ENCODE measurements at places on chromosomes 1 and 21.

- DNase-seq: no peak
Measured at GRCh38 chr1:49995734-49996133, 28.0 kb downstream of the AGBL4 start.

DNA sequence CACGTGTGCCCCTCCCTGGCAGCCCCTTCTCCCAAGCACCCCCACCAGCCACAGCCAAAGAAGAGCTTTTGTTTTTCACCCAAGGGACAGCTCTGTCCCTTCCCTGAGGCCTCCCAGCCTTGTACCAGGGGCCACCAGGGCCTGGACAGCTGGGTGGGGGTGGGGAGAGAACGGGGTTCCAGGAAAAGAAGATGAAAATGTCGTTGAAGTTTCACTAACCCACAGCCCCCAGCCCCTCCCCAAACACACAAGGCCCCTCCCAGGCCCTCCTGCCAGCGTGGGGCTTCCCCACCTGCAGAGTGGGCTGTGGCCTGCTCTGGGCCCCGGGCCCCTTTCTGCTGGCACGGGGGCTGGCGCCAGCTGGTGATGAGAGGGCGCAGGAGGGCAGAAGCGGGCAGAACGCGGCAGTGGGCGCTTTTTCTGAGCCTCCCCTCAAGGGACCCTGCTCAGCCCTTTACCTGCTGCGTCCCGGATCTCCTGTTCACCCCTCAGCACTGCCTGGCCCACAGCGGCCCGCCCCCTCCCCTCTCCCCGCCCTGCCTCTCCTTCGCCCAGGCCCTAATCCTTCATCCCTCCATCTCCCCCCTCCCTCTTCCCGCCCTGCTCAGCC lies 5.5 kb upstream of the ANKRD65 start:
- DNase-seq: no peak

- DNase-seq: no peak
Measured at GRCh38 chr1:94235189-94236012, 2.0 kb downstream of the ARHGAP29 start.

DNA sequence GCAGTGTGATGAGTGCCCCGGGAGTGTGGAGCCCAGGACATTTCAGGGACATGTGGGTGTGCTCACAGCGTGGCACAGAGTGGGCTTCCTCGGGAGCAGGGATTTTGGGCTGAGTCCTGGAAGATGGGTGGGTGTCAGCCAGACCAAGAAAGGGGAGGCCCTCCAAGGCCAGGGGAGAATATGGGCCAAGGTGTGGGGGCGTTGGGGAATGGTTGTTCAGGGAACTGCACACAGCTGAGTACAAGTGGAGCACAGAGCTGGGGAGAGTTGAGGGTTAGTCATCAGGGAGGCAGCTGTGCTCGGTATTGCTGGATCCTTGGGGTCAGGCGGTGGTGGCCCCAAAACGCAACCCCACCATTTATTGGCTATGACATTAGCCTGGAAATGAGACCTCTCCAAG lies 5.5 kb downstream of the POGK start:
- no peak for DNase-seq

GRCh38 chr1:200072636-200073285 lies 45.3 kb downstream of the NR5A2 start:
- DNase-seq: no peak
